ENCODE measurements at places on chromosomes 2 and 18.
A peak's percentile ranks its signal among the peaks of the same experiment; 100 is the strongest.

DNA sequence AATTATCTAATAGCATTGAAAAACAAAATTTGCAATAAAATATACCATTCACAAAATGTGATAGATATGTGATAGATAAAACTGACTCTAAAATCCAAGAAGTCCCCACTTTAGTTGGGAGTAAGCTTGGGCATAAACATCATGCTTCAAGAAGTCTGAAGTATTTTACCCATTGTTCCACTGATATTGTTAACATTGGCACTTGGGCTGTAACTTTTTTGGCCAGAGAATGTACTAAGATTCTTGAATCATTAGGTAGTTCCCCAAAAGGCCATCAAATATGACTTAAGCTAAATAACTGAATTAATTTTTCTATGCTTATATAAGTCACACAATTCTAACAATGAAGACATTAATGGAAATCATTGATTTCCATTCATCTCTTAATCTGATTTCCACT lies 413.6 kb downstream of the CDH2 start:
- no peak for DNase-seq

GRCh38 chr2:171244466-171244969 lies 83.8 kb upstream of the TLK1 start:
- DNase-seq: no peak

DNA sequence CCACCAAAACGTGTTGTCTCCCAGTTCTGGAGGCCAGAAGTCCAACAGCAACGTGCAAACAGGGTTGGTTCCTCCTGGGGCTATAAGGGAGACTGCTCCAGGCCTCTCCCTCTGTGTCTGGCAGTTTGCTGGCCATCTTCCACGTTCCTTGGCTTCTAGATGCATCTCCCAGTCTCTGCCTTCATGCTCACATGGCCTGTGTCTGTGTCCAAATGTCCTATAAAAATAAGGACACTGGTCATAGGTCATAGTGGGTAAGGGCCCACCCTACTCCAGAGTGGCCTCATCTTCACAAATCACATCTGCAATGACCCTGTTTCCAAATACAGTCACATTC lies 69.4 kb upstream of the TAF1B start:
- DNase-seq: no peak

DNA sequence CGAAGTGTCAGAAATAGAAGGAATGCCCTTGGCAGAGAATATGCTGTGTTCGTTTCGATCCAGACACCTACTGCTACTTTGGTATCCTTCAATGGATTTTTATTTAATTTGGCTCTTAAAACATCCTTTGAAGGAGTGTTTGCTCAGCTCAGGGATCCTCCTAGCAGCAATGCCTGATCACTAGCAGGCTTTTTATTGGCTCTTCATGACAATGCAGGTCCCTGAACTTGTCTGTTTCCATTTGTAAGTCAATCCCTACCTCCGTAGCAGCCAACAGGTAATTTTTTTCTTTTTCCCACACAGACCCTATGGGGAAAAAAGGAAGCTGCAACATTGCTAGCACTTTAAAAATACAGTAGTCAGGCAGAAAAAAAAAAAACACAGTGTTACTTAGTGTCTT lies 366.2 kb upstream of the LRRTM1 start:
- DNase-seq: no peak

DNA sequence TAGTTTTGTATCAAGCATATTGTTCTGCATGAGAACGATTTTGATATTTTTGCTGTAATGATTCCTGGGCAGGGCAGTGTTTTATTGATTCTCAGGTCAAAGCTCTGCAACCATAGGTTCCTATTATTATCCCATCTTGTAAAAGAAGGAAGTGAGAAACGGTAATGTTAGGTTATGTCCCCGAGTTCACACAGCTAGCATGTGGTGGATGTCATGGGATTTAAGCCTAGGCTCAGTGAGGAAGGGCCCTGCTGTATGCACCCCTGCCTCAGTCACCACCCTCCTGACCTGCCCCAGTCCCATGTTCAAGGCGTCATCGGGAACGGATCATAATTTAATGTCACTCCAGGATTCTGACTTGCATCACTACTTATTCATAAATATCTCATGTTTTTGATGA lies 10.7 kb downstream of the ACP1 start:
- no peak for DNase-seq

DNA sequence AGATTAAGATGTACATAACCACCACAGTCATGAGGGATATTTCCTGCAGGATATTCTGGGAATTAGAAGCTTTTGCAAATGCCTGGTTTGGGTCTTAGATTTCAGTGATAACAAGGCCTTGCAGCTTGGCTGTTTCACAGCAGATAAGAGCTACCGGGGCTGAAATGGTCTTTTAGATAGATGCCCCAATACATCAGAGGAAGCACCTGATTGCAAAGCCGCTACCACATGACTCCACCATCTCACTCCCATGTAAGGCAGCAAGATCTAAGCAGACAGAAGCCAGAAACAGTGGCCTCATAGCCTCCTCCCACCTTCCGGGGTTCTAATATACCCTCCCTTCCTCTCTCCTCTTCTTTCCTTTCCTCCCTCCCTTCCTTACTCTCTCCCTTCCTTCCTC lies 31.1 kb upstream of the EPG5 start:
- no peak for DNase-seq

GRCh38 chr18:34803877-34804400 lies 93.8 kb downstream of the DTNA start:
- DNase-seq: no peak

DNA sequence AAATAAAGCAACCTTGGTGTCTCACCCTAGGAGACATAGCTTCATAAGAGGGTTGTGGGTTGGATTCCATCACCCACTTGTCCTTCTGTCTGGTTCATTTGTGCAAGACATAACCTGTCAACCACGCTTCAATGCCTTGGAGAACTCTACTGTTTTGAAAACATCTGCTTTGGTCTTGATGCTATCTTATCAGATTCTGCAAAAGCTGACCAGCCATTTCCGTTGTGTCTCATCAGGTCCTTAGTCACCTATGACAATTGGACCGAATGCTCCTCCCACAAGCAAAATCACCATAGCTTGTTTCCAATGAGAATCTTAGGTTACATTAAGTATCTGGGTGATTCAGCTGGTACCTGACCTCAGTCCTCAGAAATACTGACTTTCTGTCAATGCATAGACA lies 35.4 kb downstream of the STAT4 start:
- DNase-seq: no peak

DNA sequence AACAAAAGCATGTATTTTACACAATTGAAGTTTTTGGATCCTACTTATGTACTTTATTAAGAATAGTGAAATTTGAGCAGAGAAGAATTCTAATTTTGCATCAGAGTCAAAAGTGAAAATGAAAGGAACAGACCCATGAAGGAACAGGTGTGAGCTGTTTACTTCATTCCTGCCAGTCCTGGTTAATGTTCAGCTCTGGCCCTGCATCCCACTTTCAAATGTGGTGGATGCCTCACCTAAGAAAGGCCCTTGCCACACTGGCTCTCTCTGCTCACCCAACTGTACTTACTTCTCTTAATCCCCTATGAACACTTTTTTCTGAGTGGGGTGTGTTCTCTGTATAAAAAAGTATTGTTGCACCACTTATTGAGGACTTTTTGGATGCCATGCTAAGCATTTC lies 22.2 kb downstream of the FAM110C start:
- DNase-seq: no peak

- DNase-seq: no peak
Measured at GRCh38 chr2:116489944-116490343, 1324.5 kb upstream of the DDX18 start.

GRCh38 chr2:138622613-138623012 lies 121.0 kb downstream of the SPOPL start:
- DNase-seq: peak; percentile 40

DNA sequence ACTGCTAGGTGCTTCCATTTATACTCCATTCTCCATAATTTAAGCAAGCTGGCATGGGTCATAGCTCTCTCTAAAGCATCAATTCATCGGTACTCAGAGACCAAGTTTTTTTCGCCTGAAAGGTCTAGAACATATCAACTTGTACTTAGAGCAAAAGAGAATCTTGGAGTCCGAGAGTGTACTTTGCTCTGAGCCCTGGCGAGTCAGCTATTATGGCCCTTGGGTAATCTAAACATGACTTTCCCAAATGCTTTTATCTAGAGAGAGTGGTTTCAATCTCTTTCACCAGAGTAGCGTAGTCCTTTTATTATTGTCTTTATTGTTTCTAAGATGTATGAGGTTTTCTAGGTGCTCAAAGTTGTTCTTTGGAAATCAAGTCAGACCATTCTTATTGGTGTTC lies 34.4 kb downstream of the MAIP1 start:
- DNase-seq: no peak

- no peak for DNase-seq
Measured at GRCh38 chr2:98476192-98476868, 31.7 kb downstream of the INPP4A start.

DNA sequence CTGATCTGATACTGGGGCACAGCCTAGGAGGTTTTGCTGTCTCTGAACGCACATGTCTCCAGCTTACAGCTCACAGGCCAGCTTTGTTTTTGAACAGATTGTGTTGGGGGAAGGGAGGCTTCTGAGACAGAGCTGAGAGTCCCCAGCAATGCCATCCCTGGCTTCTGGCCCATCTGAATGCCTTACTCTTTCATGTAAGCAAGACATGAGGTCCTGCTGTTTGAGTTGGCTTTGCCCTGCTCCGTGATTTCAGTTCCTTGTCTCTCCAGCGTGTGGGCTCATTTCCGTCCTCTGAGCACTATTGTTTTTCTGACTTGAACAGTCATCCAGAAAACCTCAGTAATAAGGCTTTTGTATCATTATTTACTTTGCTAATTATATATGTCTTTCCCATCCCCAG lies 194.9 kb upstream of the TNP1 start:
- no peak for DNase-seq

DNA sequence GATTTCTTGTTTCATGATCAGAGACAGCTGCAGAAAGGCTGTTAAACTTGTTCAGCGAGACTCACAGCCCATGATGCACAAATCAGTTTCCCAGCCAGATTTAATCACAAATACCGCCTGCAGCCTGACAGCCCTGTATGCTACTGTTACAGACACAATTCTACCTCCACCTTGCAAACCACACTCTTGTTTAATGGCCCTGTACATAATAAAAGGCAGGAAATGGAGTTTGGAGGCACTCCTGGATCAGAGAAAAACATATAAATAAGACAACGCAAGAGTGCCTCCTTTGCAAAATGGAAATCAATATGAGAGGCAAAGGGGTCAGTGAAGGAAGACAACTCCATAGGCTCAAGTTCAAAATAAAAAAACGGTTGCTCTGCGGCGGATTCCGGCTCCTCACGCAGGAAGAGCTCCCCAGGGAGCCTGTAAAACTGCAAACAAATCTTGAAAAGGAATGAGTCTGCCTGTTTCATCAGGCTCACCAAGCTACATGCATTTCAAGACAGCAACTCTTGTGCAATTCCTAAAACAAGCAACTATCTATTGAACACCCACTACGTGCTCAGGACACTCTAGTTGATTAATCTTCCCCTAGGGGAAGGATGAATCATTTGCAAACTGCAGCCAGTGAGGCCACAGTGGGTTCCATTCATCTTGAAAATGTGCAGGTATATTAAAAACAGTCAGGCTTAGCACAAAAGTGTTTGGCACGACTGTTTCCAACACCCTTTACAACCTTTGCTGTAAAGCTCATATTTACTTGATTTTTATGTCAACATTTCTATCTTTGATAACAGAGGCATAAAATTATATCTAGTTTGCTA lies 37.5 kb downstream of the TBC1D8 start:
- DNase-seq: no peak

DNA sequence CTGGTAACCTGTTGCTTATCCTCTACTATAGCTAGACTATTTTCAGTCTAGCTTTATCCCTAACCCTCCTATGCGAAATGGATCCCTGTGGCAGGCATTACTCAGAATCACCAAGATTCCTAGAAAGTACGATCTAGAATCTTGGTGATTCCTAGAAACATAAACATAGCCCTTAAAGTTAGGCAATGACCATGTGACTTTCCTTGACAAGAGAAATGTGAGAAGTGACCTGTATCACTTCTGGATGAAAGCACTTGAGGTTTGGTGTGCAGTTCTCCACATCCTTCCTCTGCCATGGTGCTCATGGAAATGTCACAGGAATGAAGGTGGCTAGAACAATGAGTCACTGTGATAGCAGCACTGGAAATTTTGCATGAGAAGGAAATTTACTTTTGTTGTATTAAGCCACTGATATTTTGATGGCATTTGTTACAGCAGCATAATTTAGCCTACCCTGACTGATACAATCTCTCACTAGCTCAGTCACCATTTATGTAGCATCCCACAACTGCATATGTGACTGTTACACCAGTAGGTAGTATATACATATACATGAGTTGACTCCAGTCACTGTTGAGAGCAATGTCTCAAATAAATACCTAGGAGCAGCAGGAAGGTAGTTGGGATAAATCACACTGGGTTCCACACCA lies 68.3 kb upstream of the MAPRE2 start:
- no peak for DNase-seq

- DNase-seq: no peak
Measured at GRCh38 chr2:34670482-34670881, 1071.4 kb upstream of the FAM98A start.

DNA sequence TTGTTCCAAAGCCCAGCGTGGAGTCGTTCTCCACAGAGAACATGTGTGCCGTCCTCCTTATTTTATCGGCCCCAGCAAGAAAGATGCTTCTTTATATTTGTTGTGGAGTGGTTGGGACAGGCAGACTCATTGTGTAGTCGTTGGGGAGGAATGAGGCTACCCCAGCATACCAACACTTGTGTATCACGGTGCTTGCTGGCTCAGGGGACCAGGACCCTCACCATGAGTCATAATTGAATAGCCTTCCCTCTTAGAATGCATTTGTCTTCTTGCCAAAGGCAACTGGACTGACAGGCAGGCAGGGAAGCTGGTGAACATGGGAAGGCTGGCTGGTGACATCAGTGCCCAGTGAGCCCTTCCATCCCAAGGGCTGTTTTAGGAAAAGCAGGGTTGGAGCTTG lies 4.7 kb downstream of the CAPN10 start:
- DNase-seq: no peak

- no peak for DNase-seq
Measured at GRCh38 chr2:189659734-189660133, 1.5 kb upstream of the ASNSD1 start.

GRCh38 chr2:109451671-109452070 lies 162.1 kb downstream of the SEPTIN10 start:
- no peak for DNase-seq

- DNase-seq: no peak
Measured at GRCh38 chr2:134149904-134150303, 104.0 kb upstream of the MGAT5 start.

GRCh38 chr18:50287028-50287440 lies 458 bp downstream of the CXXC1 start:
- DNase-seq: no peak

- no peak for DNase-seq
Measured at GRCh38 chr18:55739488-55739887, 151.5 kb upstream of the TCF4 start.

DNA sequence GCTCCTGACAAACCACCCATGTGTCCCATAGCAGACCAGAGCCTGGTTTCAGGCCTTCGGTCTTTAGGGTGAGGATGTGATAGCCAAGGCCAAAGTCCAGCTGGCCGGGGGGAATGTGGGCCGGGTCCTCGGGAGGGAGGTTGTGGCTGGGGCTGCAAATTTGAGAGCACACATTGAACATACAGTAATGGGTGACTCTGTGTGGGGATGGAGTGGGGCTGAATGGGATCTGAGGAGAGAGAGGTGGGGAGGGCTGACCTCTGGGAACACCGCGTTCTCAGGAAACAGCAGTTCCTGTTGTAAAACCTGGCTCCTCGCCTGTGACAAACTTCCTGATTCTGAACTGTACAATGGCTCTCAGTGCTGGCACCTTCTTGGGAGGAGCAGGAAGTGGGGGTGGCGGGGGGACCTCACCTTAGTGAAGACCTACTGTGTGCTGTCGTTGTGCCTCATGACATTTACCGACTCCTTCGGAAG lies 48.8 kb downstream of the MCFD2 start:
- peak; percentile 64 for DNase-seq

GRCh38 chr18:12291690-12292089 lies 16.4 kb upstream of the TUBB6 start:
- no peak for DNase-seq
